ENCODE measurements at places on chromosomes 3 and 15.

GRCh38 chr3:83655083-83655482 is 1303.7 kb upstream of the CADM2 start:
- no peak for DNase-seq

- peak; percentile 66 for DNase-seq
Observed at GRCh38 chr15:101127506-101128076, 124.3 kb downstream of the CHSY1 start.

DNA sequence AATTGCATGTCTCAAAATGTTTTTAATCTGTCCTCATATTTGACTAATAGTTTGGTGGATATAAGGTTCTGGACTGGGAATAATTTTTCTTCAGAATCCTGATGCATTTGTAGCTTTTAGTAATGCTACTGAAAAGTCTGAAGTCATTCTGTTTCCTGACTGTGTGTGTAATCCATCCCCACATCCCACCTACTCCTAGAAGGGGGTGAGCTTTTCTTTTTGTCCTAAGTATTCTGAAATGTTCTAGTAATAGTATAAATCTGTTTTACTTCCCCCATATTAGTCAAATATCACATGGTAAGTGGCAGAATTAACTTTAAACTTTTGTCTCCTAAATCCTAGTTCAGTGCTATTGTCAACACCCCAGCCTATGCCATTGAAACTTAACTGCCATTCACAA is 162.8 kb downstream of the GREM1 start:
- no peak for DNase-seq

GRCh38 chr15:49979705-49980382 is 139.2 kb downstream of the ATP8B4 start:
- no peak for DNase-seq

- peak; percentile 37 for DNase-seq
Observed at GRCh38 chr3:46947981-46948791, 28.4 kb downstream of the CCDC12 start.

GRCh38 chr15:39034816-39035215 is 470.2 kb upstream of the RASGRP1 start:
- no peak for DNase-seq

DNA sequence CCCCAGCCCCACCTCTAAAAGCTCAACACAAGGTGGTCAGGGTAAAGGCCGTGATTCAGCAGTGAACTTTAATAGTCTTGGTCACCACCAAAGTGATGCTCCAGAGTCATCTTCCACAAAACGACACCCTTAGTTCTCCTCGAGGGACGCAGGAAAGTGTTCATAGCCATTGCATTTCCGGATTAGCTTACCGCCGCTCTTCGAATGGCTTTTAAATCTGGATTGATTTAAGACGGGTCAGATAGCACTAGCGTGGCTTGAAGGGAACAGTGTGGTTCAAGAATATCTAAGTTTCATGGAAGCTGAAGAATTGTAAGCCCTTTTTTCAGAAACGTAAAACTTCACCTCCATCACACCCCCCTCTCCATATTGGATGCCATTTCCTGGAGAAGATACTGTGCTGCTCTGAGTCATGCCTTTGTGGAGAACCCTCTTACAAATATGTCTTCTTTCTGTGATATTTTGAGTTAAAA is 829 bp downstream of the RNF7 start:
- peak; percentile 16 for DNase-seq

DNA sequence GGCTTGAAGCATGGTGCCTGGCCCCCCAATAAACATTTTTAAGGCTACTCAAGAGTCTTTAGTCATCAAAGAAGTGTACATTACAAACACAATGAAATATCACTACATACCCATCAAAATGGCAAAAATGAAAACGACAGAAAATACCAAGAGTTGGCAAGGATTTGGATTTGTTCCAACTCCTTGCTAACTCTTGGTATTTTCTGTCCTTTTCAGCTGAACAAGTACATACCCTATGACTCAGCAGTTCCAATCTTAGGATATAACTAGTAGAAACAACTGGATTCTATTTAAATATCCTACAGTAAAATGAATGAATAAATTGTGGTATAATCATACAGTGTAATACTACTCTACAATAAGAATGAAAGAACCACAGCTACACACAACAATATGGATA is 25.1 kb upstream of the GABPB1 start:
- no peak for DNase-seq

- no peak for DNase-seq
Observed at GRCh38 chr3:40718681-40719080, 193.9 kb downstream of the ZNF621 start.

DNA sequence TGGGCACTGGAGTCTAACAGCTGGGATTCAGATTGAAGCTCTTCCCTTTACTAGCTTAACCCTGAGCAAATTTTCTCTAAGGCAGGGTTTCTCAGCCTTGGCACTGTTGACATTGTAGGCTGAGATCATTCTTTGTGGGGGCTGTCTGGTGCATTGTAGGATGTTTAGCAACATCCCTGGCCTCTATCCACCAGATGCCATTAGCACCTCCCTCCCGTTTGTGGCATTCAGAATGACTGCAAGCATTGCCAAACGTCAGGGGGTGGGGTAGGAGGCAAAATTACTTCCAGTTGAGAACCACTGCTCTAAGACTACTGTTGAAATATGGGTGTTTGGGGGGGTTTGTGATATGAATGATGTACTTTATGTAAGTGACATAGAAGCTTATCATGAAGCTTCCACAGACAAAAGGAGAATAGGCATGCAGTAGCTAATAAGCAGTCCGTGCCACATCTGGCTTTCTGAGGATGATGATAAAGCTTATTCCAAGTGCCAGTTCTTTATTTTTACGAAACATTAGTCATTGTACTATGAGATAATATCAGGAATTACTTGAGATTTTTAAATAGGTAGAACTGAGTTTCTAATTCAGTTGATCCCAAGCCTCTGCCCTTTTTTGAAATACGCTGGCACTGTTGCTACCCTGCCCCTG is 39.3 kb downstream of the NKIRAS1 start:
- no peak for DNase-seq

- peak; percentile 36 for DNase-seq
Observed at GRCh38 chr3:73148682-73149081, 87.2 kb downstream of the EBLN2 start.
